Natural killer cell (primary cell): ENCODE measurements at places on chromosomes 5 and 9. TPM values are rescaled to one million over a fixed set of nuclear protein-coding genes. Genes with fewer than 3 reads are reported as not detected.

The DRD1 gene
- not detected for total RNA-seq

The PHF24 gene
- total RNA-seq, result not detected

GRCh38 chr9:100714372-100715099, 136.7 kb downstream of the CAVIN4 start:
- peak; percentile 41 for DNase-seq
- no peak overlapping the region for H3K4me3 ChIP-seq
- no peaks in the 10 kb centered on the region for H3K36me3 ChIP-seq
- H3K27me3 ChIP-seq, result no peaks in the 10 kb centered on the region

The LRRC19 gene
- not detected for total RNA-seq

The PPP3R2 gene
- not detected for total RNA-seq
